Stimulated activated CD4-positive, alpha-beta T cell treated with anti-CD3 and anti-CD28 coated beads, Interleukin-1b, Interleukin-23, amount 100 ng/mL, for 4 hours (primary cell): ENCODE measurements at places on chromosomes 7 and 10.
A peak's percentile ranks its signal among the peaks of the same experiment; 100 is the strongest.

DNA sequence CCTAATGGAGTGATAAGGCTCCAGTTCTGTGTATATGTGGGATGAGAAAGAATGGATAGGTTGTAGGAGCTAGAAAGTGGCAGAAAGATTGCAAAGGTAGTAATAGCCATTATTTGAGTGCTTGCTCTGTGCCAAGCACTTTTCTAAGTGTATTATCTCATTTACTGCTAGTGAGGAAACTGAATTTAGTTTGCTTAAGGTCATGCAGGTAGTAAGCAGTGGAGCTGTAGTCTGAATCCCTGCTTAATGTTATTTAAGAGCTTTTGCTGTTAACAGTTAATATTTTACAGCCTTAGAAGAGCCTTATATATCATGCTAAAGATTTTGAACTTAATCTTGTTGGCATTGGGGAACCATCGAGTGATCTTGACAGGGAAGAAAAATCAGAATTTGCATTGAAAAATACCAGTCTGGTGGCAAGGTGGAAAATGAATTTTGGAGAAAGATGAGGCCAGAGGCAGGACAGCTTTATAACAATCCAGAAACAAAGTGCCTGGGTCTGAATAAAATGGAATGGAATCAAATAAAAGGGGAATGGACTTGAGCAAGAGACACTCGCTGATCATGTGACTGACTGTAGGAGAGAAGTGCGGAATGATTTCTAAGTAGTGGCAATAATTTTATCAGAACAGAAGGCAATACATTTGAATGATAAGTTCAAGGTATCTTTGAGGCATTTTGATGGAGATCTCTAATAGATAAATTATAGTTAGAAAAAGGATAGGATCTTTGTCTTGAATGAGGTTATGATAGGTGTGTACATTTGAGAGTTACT, 15.2 kb downstream of the CAPZA2 start:
- no peak for DNase-seq

DNA sequence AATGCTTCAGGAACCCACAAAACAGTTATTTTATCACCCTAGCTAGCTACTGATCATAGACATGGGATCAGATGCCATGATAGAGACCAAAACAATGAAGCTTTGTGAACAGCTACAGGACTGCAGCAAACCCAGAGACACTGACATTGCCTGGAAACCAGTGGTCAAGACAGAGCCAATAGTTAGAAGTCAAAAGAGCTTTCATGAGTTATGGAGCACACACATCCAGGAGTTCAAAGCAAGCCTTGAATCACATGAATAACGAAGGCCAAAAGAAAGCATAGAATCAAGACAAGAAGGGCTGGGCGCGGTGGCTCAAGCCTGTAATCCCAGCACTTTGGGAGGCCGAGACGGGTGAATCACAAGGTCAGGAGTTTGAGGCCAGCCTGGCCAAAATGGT, 34.5 kb upstream of the GSAP start:
- DNase-seq: no peak

GRCh38 chr10:99062591-99062990, 173.1 kb downstream of the HPSE2 start:
- DNase-seq: no peak

GRCh38 chr7:73341877-73342276, 13.9 kb downstream of the FKBP6 start:
- DNase-seq: no peak

DNA sequence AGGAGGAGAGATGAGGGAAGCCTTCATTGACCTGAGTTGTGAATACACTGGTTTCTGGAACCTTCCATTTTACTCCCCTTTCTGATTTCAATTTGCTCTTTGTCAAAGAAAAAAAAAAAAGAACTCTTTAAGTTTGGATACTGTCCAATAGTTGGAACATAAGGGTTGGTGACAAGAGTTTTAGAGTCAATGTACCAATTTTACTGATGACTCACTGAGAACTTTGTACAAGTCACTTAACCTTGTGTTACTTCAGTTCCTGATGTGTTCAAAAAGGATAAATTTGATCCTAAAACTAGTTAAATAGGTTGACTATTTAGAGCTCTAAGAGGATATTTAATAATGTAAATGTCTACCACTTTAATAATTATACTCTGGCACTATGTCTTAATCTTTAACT, 4.1 kb upstream of the CDK14 start:
- DNase-seq: no peak

GRCh38 chr7:145105561-145105960, 269.7 kb upstream of the TPK1 start:
- DNase-seq: no peak

GRCh38 chr10:112132435-112132834, 51.1 kb downstream of the GPAM start:
- no peak for DNase-seq

- no peak for DNase-seq
These were observed 159.1 kb downstream of the CCDC71L start for GRCh38 chr7:106501605-106502580.

DNA sequence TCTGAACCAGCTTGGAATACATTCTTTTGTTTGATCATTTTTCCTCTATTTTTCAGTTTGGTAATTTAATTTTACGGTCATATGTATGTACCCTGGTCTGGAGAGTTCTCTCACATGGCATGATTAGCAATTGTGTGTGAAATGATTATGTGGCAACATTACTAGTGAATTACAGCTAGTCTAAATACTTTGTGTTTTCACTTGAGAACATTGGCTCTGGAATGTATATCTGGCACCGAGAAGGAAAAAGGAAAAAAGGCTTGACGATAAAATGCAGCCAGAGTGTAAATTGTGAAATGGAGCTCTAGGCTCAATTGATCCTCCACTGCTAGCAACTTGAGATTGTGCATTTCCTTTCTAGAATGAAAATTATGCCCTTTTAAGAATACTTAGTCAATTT, 397.2 kb downstream of the EXOC4 start:
- DNase-seq: no peak

GRCh38 chr7:142854372-142855113, at the start of gene EPHB6:
Gene EPHB6, plus strand, starts transcription at chr7:142855076. Its CDS starts 8,152 bp downstream, at chr7:142863228.
- DNase-seq: peak; percentile 57

- no peak for DNase-seq
These were observed 941 bp upstream of the LUC7L2 start for GRCh38 chr7:139358541-139359365.

- DNase-seq: no peak
These were observed 10.8 kb downstream of the CCNY start for GRCh38 chr10:35347121-35347562.

DNA sequence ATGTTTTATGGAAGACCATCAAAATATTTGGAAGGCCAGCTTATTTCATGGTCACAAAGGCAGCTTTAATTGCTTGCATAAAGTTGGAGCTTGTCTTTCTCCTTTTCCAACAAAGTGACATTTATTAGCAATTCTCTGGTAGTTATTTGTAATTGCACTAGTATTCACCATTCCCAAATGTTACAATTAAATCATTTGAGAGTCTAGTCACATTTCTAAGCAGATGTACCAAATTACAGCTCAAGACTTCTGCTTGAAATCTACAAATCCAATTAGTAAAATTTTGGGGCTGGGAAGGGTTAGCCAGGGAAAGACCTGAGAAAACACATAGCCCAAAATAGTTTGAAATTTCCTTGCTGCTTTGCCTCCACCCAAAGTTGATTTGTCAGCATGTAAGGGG, 376.1 kb upstream of the LRGUK start:
- DNase-seq: no peak

DNA sequence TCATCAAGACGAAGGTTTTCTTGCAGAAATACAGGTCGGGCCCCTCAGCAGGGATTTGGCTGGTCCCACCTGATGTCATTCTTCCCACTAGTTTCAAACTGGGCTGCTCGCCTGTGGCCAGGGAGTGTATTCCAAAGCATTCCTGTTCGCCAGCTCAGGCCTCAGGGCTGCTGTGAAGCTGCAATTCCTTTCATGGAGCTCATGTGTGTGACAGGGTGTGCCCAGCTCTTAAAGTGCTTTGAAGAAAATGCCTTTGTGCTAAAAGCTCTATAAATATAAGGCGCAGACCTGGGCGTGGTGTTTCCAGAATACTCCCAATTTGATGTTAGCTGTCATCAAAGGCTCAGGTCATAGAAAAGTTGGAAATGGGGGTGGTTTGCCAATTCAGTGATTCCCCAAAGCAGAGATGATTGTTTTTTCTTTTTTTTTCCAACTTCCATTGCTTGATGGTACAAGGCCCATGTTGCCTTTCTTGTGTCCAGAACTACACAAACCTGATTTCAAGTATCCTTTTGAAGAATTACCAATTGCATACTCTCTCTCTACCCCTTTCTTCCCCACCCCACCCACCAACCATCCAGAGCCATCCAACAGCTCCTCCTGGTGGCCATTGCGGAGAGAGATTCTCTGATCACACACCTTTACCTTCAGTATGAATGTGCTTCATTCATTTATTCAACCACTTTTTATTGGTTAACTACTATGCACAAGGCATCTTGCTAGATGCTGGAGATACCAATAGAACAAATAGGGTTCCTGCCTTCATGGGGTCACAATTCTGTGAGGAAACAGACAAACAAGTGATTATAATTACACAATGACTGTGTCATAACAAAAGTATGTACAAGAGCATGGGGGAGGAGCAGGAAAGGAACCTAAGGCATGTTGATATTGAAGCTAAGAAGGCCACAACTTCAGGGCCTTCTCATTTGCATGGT, 297.3 kb upstream of the LYZL1 start:
- peak; percentile 25 for DNase-seq

DNA sequence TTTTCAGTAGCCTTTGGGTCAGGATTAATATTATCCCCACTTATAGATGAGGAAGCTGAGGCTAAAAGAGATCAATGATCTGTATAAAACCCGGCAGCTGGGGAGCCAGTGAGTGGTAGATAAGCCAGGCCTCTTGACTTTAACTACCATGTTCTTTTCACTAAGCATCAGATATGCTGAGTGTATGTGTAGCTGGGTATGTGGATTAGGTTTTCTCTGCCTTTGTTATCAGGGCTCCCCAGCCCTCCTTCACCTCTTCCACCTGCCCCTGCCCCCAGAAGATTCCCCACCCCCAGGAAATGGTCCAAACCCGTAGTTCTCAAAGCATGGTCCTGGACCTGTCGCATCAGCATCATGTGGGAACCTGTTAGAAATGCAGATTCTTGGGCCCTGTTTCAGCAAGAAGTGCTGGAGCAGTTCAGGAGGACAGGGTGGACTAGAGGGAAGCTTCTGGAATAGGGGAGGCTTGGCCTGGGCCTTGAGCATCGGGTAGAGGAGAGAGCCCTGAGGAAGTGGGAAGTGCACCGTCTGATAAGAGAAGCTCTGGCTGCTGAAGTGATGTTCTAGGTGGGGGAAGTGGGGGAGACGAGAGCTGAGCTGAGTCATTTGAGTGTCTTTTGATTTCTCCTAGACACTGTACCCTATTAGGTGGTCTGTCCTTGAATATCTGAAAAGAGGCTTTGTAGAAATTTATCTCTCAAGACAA, 101.3 kb downstream of the HIF1AN start:
- no peak for DNase-seq

DNA sequence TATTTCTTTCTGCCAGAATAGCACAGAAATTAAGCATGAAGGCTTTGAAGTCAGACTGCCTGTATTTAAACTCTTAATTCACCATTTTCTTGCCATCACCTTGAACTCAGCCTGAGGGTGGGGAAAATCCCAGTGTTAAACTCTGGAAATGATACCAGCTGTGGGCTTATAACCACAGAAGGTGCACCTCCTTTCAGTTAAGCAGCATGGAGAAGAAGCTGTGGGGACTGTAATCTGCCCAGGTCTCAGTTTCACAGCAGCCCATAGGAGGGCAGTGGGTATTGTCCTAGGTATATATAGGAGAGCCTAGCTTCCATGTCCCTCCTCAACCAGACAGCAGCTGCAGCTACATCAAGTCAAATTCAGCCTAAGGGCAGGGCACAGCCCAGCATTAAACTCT, 241.6 kb downstream of the HPSE2 start:
- no peak for DNase-seq

DNA sequence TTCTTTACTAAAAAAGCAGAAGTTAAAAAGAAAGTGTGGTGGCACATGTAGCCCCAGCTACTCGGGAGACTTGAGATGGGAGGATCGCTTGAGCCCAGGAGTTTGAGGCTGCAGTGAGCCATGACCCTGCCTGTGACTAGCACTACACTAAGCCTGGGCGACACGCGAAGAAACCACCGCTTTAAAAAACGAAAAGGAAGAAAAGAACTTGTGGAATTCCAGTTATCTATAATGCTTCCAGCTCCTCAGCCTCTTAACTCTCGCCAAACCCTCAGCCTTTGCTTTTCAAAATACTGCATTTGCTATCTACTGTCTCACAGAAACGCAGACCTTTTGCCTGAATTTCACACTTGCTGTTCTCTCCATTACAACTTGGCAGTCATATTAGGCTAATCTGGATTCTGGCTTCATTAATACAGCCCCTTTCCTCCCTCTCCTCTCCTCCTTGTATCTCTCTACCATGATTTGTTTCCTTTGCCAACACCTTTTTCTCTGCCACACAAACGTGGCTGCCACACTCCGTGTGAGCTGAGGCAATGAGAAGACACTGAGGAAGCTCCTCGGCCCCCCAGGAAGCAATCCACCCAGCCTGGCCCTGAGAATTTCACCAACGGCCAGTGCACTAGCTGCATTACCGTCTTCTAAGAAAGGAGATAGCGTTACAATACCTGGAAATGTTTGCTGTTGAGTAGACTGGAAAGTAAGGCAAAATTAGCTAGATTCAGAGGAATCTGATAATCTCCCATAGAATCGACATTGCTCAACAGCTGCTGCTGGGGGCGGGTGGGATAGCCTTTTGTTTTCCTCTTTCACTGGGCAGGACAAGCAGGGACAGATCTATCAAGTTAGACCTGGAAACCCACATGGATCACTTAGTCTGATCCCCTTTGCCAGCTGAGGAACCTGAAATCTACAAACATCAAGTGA, 37.2 kb downstream of the CALML5 start:
- DNase-seq: no peak

- DNase-seq: no peak
These were observed 6.0 kb downstream of the LEP start for GRCh38 chr7:128247108-128247507.

- peak; percentile 68 for DNase-seq
These were observed at the start of gene PCGF6 for GRCh38 chr10:103350517-103351260. Gene PCGF6, minus strand, starts transcription at chr10:103351140. Its CDS starts 74 bp downstream, at chr10:103351066.

GRCh38 chr7:50391386-50391785, 58.8 kb downstream of the FIGNL1 start:
- DNase-seq: no peak

DNA sequence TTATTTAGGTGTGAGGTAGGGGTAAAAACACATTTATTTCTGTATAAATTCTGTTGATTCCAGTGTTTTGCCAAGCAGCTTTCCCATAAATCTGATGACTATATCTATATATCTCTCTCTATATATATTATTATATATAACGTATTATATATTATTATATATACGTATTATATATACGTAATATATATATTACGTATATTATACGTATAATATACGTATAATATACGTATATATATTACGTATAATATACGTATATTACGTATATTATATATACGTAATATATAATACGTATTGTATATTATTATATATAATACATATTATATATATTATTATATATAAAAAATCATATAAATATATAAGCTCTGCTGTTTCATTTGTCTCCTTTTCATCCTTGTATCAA, 163.5 kb downstream of the GPR158 start:
- DNase-seq: no peak
